Right atrium auricular region (tissue), 2 donors: ENCODE measurements at places on chromosomes 7 and 10. TPM values are rescaled to one million over a fixed set of nuclear protein-coding genes. Genes with fewer than 3 reads are reported as not detected.

DNA sequence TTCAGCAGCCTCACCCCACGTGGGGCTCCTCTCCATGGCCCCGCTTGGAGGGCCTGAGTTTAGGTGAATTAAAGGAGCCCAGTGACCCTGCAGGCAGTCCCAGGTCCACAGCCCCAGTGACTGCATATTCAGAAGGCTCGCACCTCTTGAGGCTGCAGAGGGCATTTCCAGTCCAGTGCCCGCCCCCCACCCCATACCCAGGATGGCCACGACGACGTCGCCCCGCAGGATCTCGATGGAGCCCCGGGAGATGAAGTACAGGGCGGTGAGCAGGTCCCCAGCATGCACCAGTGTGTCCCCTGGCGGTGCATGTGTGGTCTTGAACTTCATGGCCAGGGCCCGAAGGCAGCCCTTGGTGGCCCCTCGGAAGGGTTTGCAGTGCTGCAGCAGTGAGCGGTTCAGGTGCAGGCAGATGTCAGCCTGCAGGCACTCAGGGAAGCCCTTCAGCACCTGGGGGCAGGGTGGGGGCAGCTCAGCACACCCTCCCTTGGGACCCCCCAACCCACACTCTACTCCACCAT lies 28.1 kb downstream of the KCNH2 start:
- no peak for DNase-seq

DNA sequence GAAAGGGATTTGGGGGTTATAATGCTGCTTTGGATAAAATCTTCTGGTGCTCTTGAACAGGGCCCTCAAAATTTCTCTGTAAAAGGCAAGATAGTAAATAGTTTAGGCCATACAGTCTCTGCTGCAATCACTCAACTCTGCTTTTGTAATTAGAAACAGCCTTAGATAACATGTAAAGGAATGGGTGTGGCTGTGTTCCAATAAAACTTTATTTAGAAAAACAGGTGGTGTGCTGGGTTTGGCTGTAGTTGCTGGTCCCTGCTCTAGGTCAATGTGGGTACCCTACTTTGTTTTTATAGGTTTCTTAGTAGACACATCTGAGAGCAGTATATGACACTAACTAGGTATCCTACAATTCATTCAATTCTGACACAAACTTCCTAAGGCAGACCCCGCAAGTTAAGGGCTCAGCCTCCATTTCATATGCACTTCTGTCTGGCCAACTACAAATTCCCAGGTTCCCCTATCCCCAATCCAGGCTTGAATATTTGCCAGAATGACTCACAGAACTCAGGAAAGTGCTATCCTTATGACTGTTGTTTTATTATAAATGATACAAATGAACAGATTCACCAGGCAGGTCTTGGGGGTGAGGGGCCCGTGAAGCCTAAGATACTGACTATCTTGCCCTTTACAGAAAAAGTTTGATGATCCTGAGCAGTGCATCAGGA lies 349.9 kb downstream of the RPS24 start:
- no peak for DNase-seq

GRCh38 chr10:88670497-88670896 lies 6.3 kb downstream of the LIPF start:
- no peak for DNase-seq

DNA sequence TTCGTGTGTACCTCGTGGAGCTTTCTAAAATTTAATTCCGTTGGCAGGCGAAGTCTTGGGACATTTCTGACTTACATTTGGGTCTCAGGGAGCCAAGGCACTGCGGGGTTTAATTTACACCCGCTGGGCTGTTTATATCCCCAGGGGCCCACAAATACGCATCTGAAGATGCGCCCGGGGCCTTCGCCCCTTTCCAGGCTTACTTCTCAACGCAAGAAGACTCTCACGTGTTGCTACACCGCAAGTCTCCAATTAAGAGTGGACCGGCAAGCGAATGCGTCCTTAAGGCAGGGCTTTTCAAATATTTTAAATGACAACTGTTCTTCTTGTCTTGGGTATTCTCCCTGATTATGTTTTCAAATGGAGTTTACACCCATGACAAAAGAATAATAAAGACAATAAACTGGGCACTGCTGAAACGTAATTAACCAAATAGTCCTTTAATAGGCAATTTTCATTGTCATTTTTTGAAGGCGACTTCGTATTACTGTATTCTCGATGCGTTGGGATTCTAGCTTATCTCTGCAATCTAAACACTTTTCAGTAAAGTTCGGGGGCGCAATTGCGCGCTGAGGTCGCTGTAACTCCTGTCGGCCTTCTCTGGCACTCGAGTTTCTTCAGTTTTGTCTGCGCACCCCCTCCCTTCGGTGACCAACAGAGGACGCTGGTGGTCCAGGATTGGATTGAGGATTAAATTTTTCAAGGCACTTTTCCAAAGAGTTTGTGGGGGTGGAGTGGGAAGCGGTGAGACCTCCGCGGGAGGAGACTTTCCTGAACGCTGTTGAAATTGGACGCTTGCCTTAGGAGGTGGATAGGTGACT lies 837 bp upstream of the IGFBP3 start:
- peak; percentile 83 for DNase-seq

GRCh38 chr7:83824214-83824613 lies 175.3 kb upstream of the SEMA3E start:
- no peak for DNase-seq

GRCh38 chr10:13000431-13000830 lies 1.1 kb downstream of the CCDC3 start:
- no peak for DNase-seq

DNA sequence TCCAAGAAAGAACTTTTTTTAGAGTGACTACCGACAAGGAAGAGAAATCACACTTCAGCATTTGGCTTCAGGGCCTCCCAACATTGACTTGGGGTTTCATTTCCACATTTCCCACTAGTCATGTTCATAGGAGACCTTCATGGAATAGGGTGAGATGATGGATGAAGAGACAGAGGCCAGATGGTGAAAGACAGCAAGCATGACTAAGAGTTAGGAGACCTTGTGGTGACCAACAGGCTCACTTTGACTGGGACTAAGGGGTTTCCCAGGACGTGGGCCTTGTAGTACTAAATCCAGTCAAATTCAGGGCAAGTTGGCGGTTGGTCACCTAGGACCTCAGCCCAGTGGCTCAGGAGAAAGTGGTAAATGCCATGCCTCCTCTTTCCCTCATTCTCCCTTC lies 3.0 kb upstream of the GIMAP5 start:
- DNase-seq = no peak

GRCh38 chr10:4141471-4141870 lies 356.5 kb upstream of the KLF6 start:
- DNase-seq = no peak

Gene GPR85
- total RNA-seq = 2.0 TPM
